ENCODE measurements at places on chromosomes 7 and 10. TPM values are rescaled to one million over a fixed set of nuclear protein-coding genes. Genes with fewer than 3 reads are reported as not detected.

DNA sequence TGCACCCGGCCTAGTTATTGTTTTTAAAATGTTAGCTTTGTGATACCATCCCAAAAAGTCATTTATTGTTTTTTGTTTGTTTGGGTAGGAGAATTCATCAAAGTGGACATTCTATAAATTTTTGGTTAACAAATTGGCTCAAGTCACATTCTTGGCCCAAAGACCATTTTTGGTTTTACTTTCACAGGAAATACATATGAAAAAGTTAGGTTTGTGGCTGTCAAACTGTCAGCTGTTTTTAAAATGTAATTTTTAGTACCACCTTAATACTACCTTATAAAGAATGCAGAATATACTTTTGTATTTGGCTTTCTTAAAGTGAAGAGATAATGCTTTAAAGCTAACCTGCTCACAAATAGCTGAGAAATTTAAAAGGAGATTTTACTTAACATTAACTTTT is 25.1 kb downstream of the TMEM168 start:
- DNase-seq = no peak

- no peak for DNase-seq
Measured at GRCh38 chr10:87651801-87652200, 7.9 kb upstream of the PAPSS2 start.

- no peak for DNase-seq
Measured at GRCh38 chr7:127474457-127474856, 81.9 kb upstream of the ZNF800 start.

DNA sequence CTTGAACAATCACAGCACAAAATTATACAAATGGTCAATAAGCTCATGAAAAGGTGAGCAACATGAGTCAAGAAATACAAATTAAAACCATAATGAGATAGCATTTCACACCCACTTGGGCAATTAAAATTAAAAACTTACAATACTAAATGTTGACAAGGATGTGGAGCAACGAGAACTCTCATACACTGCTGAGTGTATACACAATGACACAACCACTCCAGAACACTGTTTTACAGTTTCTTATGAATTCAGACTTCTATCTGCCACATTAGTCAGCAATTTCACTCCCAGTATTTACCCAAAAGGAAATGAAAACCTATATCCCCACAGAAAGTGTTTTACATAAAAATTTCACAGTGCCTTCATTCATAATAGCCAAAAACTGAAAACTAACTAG is 31.1 kb downstream of the GDI2 start:
- DNase-seq = no peak

The GIMAP8 gene
- 0.47 TPM for total RNA-seq

The AGBL3 gene
- 11.1 TPM for total RNA-seq

Data from B cell (primary cell).